Anterior cingulate cortex (tissue), 58 donors: ENCODE measurements at places on chromosomes 6 and 20.
A peak's percentile ranks its signal among the peaks of the same experiment; 100 is the strongest.

DNA sequence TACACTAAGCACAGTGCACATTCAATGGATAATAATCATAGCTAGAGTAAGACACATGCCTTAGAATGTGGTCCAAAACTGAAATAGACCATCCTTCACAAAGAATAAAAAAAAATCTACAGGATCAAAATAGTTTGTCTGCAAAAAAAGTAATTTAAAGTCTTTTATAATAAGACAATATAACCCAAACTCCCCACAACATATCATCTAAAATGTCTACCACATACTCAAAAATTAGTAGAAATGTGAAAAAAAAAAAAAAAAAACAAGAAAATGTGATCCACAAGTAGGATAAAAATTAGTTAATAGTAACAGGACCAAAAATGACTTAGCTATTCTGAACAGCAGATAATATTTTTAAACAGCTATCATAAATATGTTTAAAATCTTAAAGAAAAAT is 557.2 kb upstream of the ARID1B start:
- DNase-seq: no peak

GRCh38 chr6:166353507-166353906 is 11.2 kb upstream of the SFT2D1 start:
- DNase-seq: no peak

GRCh38 chr20:53550280-53551187 is 43.1 kb downstream of the ZNF217 start:
- DNase-seq: no peak

- no peak for DNase-seq
Measured at GRCh38 chr6:57305761-57306160, 11.7 kb upstream of the PRIM2 start.

GRCh38 chr6:169803271-169803811 is 51.9 kb downstream of the ERMARD start:
- no peak for DNase-seq

- no peak for DNase-seq
Measured at GRCh38 chr20:63942250-63942951, 13.8 kb downstream of the UCKL1 start.

DNA sequence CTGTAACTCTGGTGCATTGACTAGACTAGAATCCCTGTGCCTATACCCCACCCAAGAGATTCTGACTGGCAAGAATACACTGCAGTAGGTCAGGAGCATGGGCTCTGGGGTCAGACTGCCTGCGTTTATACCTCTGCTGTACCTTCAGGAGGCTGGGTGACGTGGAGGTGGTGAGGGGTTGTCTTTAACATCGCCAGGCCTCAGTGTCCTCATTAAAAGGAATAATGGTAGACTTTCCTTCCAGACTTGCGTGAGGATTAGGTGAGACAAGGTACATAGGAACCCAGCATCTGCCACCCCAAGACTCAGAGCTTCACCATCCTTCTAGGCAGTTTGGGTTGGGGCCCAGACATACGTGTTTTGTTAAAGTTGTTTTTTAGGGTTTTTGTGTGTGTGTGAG is 44.3 kb downstream of the TM9SF4 start:
- DNase-seq: no peak

DNA sequence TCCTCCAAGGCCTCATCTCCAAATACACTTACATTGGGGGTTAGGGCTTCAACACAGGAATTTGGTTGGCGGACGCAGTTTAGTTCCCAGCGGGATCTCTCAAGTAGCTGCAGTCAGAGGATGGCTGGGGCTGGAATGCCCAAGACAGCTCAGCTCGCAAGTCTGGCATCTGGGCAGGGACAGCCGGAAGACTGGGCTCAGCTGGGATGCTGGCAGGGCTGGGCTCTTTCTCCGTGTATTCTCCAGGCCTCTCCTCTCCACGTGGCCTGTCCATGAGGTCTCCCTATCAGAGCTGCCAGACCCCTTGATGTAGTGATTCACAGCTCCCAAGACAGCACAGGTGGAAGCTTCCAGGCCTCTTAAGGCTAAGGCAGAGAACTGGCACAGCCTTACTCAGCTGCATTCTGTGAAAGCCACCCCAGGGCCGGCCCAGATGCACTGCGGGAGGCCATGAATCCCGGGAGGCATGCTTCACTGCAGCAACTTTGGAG is 5.0 kb downstream of the FGD2 start:
- no peak for DNase-seq

GRCh38 chr6:29925727-29926412 is 16.5 kb upstream of the HLA-A start:
- no peak for DNase-seq

DNA sequence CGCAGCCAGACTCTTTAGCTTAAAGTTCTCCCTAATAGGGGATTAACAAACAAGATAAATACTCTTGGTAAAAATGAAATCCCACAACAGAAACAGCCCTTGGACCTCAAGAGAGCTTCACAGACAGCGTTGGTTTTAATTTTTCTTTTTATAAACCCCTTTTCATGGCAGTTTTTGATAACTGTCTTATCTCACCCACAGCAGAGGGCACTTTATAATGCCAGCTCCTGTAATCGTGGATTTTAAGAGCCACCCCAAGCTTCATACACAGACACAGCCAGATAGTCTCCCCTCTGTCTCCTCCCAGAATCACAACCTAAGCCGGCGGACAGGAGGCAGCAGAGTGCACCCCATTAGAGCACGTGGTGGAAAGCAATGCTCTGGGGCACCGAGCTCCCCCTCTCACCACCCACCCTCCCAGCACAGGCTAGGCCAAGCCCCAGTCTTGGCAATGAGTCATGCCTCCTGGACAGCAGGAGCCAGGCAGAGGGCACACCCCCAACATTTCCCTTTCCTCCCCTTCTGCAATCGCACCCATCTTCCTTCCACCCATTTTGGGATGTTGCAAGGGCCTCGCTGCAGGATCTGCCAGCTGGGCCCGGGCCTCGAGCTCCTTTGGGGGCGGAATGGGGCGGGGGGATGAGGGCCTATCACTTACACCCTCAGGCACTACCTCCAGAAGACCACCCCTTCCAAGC is 2.4 kb downstream of the JAG1 start:
- peak; percentile 22 for DNase-seq

GRCh38 chr20:23152308-23152892 is 66.3 kb upstream of the CD93 start:
- DNase-seq: no peak

- no peak for DNase-seq
Measured at GRCh38 chr6:111759331-111759835, 113.9 kb downstream of the FYN start.

DNA sequence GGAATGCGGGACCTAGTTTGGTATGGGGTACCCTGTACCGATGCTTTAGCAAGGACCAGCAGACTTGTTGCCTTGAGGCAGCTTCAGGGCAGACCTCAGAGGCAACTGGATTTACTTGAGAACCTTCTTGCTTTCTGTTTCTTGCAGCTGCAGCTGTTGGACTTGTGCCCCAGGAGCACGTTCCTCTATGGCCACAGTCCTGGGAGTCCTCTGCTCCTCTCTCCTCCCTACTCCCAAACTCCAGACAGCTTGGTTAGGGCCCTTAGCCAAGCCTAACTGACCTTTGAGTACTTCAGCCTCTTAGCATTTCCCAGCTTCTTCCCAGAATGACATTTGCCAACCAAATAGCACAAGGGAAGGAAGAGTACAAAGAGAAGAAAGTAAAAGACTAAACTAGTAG is 34.7 kb downstream of the GHRH start:
- no peak for DNase-seq

- DNase-seq: no peak
Measured at GRCh38 chr6:76942203-76942966, 520.9 kb downstream of the HTR1B start.

DNA sequence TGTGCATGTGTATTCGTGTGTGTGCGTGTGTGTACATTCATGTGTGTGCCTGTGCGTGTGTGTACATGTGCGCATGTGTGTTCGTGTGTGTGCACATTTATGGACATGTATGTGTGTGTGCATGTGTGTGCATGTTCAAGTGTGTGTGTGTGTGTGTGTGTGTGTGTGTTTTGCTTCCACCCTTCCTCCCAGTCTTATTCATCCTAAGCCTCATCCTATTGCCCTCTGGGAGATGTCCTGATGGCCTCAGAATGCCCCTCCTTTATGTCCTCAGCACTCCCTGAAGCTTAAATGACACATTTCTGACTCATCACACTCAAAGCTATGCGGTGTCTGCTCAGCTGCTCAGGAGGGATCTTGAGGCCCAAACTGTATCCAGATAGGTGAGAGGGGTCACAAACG is 76.6 kb upstream of the CCDC167 start:
- DNase-seq: no peak

DNA sequence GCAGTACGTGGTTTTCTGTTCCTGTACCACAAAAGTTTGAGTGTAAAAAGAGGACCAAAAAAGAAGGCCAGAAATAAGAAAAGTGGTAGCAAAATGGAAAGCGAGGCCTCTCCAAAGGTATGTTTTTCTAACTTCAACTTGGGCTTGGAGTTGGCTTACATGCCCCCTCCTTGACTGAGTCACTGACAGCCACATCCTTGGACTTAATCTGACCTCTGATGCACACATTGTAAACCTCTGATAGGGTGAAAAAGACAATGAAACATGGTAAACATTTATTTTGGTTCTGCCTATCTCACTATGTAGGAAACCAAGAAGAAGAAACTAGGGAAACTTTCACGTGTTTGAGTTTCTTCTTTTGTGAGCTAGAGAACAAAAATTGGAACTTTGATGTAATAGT is 503.2 kb upstream of the ID4 start:
- no peak for DNase-seq

DNA sequence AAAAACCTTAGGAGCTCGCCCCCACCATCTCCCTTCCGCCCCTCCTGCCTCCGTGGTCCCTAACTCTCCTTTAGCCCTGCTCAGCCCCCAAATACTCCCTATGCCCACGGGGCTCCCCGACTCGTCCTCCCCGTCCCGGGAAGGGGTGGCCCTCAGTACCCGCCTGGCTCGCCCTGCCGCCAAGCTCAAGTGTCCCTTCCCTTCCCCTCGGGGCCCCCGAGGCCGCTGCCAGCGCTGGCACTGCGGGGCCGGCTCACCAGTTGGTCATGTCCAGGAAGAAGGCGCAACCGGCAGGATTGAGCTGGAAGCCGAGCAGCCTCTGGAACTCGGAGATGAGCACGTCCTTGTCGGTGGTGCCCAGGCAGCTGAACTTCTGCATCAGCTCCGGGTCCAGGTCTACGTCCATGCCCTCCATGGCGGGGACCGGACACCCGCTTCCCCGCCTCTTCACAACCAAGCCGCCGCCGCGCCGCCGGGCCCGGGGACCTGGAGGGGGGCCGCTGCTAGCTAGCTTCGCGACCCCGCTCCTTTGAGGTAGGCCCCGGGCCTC is 303 bp downstream of the ILRUN start:
- no peak for DNase-seq

- DNase-seq: peak; percentile 32
Measured at GRCh38 chr6:164749221-164750064, 560.0 kb downstream of the C6orf118 start.

DNA sequence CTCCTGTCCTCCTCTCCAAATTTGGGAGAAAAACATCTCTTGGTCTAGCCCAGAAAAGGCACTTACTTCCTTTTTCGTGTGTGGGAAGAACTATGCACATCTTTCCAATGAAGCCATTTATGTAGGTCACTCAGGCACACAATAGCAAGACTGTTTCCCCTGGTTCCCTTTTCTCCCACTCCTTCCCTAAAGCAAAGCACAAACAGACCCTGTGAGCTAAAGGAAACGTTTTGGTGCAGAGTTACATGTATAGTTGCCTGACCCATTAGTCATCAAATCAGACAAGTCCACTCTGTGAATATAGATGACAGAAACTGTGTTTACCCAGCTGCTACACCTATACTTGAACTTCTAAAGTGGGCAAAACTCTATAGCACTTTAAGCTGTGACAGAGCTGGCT is 474.6 kb downstream of the COL12A1 start:
- DNase-seq: no peak

- DNase-seq: no peak
Measured at GRCh38 chr6:55643861-55644260, 64.9 kb upstream of the HMGCLL1 start.

- no peak for DNase-seq
Measured at GRCh38 chr6:135182071-135183001, 1.2 kb downstream of the MYB start.

DNA sequence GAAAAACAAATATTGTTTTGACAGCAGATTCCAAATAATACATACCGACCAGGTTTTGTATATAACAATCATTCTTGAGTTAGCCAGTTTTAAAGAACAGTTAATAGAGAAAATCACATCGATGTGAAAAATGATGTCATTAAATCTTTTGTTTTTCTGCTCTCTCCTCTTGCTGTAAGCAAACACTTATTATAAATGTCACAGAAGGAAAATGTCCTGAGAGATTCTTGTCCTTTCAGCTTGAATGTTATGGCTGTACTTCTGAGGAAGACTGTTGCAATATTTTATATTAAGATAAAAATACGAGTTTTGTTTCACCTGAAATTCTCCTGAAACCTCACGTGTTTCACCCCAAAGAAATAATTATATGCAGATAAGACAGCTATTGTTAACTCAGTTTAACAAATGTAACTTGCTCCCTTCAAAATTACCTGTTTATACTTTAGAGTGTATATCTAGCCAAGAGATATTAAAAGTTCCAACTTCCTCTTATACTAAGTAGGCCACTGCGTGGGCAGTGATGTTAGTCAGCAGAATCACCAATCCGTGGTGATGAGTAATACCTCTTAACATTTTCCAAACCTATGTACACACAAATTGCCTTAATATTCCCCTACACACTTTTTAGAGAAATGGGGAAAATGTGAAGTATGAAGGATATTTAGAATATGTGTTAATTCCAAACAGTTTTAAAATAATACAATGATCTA is 1111.4 kb upstream of the CITED2 start:
- DNase-seq: no peak

GRCh38 chr6:38973178-38974057 is 75.2 kb upstream of the GLP1R start:
- DNase-seq: no peak

DNA sequence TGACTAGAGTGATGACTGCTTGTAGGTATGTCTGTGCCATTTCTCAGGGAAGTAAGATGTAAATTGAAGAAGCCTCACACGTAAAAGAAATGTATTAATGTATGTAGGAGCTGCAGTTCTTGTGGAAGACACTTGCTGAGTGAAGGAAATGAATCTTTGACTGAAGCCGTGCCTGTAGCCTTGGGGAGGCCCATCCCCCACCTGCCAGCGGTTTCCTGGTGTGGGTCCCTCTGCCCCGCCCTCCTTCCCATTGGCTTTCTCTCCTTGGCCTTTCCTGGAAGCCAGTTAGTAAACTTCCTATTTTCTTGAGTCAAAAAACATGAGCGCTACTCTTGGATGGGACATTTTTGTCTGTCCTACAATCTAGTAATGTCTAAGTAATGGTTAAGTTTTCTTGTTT is 16.6 kb downstream of the IRF4 start:
- DNase-seq: no peak

- DNase-seq: no peak
Measured at GRCh38 chr6:41167173-41167963, 4.5 kb upstream of the TREM2 start.

DNA sequence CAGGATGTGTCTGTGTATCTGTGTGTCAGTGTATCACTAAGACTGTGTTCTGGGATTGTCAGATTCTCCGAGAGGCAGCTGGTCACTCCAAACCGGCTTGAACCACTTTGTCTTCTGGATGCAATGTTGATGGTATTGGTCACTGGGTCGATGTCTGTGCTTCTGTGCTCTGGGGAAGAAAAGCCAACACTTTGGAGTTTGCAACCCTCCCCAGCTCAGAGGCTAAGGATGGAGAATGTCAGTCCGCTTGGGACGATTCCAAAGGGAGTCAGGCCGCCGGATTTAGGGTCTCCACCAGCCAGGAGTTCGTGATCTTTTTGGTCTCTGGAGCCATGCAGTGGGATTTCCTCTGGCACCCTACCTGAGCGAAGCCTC is 5.2 kb downstream of the MAFB start:
- DNase-seq: no peak
